ENCODE measurements at places on chromosomes 4 and X.
A peak's percentile ranks its signal among the peaks of the same experiment; 100 is the strongest.

- DNase-seq, result no peak
Measured at GRCh38 chr4:65393078-65393477, 277.2 kb downstream of the EPHA5 start.

- no peak for DNase-seq
Measured at GRCh38 chr4:21181716-21182115, 481.5 kb downstream of the PACRGL start.

GRCh38 chrX:154547245-154548027 lies at the start of gene IKBKG:
IKBKG (plus strand) TSS chrX:154547620; CDS start chrX:154552003, 4,383 bp downstream.
- peak; percentile 89 for DNase-seq

DNA sequence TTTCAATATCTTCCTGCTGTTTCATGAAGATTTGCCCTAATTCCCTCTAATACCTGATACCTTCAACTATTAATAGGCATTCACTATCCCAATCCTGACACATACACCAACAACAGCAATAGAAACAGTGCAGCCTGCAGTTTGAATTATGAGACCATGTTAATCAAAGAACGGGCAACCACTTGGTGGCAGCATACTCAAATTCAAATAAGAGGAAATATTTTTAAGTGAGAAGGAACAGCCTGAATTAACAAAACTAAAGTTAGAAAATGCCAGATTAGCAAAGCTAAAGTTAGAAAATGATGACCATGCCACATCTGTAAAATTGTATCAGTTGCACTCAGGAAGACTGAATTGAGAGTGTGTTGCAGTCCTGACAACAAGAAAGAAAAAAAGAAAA lies 204.9 kb downstream of the SMARCA1 start:
- DNase-seq, result no peak

DNA sequence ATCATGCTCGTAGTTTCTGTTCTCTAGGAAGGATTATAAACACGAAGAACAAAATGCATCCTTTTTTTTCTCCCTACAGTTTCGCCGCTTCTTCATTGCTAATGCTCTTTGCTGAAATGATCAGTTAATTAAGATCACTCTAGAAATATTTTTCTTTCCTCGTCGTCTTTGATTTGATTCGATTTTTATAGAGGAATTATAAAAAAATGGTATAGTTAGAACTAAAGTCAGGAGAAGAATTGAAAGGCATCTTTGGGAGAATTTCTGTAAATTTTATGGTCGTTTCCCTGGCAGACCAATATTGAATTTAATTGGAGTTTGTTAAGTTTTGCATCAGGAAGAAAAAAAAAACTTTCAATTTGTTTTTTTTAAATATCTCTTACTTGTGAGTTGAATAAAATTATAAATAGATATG lies 1.1 kb upstream of the NKX3-2 start:
- DNase-seq, result no peak

DNA sequence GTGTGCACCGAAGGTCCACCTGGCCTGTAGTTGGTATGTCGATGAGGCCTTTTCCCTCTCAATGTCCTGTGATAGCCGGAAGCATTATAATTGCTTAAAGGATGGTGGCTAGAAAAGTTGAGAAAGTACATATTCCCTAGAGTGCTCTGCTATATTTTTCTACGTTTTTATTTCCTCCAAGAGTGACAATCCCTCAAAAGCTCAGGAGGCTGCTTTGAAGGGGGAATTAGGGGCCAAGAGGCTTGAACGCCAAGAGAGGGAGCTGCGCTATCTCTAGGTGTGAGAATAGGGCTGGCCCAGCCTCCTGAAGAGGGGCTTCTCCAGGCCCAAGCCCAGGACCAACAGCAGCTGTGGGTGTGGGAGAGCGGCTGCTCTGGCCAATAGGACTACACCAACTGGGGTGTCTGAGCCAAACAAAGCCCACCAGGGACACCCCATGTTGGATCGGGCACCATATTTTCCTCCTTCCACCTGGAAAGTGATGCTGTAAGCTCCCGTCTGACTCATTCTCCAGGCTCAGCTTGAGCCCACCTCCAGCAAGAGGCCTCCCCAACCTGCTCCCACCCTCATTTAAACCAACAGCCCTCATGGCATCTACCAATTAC lies 124.0 kb downstream of the IRF2 start:
- no peak for DNase-seq

DNA sequence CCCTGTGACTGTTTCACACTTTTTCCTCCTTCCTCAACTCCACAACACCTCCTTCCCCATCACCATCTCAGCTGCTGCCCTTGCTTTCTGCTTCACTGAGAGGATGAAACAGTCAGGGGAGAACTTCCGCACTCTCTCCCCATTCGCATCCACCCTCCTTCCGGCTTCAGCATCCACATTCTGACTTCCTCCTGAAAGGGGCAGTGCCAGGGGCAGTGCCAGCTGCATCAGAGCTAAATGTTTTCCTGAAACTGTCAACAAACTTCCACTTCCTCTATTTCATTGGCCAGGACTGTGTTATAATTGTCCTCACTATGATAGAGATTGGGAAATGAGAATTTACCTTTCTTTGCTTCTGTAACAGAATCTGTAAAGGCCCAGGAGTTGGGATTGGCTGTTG lies 18.2 kb upstream of the RASL11B start:
- no peak for DNase-seq

DNA sequence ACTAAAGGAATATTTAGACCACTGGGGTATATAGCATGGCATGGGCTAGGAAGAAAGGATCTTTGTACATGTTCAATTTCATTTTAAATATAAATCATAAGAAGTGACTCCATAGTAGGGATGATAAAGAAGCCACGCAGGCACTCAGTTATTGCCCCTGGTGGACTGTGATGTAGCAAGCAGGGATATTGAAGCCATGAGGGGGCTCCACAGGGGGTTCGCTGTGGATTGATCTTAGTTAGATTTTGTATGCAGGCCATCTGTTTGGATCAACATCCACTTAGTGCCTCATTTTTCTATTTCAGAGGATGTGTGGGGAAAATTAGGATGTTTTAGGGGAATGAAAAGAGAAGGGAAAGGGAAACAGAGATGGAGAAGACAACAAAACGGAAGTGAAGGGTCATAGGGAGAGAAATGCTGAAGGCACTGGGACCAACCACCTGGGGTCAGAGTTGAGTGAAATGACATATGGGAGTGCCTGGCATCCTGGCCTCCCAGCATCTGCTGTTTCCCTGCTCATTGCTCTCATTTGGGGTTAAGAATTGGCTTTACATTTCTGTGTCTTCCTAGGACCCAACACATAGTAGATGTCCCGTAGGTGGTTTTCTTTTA lies 11.2 kb upstream of the FREM3 start:
- no peak for DNase-seq

DNA sequence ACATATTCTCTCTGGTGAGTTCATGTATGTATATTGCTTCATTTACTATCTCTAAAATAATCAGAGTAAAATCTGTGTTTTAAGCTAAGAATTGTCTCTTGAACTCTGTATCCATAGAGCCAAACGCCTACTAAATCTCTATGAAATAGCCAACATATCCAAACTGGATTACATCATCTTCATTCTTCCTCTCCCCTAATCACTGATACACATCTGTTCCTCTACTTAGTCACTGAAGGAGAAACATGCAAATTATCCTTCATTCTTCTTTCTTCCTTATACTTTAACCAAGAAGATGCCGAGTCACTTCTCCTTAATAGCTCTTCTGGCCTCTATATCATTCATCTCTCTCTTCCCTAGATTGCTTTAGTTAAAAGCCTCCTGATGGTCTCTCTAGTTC lies 630.4 kb upstream of the FTHL17 start:
- no peak for DNase-seq

DNA sequence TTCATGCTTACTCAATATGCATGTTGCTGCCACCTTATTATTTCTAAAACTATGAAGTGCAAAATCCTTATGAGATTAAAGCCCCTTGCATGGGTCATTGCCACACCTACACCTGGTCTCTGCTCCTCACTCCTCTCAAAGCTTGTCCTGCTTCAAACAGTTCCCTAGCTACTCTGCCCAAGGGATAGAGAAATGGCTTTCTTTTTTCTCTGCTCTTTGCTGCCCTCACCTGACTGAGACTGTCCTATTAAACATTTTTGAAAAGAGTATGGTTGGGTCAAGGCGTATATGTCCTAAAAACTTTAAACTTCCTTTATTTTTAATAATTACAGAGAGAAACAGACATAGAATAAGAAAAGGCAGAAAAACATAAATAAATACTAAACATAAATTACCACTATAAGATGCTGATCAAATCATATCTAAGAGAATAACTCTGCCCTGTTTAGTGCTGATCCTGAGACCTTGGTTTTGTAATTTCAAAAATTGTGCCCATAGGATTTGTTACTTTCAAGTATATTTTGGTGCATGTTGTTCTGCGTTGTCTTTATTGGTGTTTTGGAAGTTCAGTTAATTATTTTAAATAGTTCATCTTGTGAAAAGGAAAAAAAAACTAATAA lies 704.9 kb upstream of the PABPC4L start:
- no peak for DNase-seq

DNA sequence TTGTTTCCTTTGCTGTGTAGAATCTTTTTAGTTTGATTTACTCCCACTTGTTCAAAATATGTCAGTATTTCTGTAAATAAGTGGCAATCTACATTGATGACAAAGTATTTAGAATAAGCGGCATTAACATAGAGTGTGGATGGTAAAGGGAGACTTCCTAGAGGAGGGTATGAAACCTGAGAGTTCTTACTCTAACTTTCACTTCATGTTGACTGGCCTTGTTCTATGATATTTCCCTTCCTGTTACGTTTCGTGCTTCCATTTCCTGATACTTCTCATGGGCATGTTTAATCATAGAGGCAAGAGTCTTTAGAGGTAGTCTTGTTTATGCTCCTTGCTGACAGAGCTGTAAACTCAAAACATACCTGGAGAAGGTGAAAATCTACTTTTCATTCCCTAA lies 408.9 kb downstream of the GLUD2 start:
- no peak for DNase-seq

DNA sequence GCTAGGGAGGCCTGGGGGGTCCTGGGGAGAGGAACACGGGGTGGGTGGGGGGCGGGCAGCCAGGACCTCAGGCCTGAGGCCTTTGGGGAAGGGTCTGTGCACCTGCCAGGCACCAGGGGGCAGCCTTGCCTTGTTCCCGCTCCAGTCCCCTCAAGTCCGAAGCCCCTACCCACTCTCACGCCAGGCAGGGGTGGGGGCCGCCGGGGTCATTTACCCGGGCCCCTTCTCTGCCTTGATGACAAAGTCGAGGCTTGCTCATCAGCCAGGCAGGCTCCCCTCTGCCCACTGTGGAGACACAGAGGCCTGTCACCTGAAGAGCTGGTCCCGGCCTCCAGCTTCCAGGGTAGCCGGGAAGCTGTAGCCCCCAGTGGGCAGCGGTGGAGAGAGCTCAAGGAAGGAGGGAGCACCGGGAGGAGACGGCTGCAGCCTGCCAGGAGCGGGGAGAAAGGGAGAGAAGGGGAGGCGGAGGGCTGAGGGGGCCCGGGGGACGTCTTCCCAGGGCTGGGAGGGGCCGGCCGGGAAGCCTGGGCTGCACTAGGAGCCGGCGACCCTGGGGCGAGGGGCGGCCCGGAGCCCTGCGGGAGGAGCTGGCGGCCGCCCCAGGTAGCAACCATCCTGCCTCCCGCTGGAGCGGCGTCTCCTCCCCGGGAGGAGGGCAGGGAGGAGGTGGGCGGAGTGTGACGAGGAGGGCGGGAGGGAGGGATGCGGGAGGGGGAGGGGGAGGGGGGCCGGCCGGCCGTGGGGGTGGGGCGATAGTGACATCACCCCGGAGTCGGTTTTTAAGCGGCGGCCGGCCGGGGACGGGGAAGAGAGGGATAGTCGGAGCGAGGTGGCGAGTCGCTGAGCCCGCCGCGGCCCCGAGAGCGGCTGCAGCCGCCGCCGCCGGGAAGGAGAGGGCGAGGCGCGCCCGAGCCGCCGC lies at the start of gene SLC6A8:
Gene SLC6A8, plus strand, starts transcription at position 806 of the 919 bp plus-strand sequence. CDS start 649 bp downstream, outside the sequence.
- peak; percentile 72 for DNase-seq

GRCh38 chrX:28180096-28180495 lies 198.8 kb upstream of the DCAF8L1 start:
- no peak for DNase-seq

- no peak for DNase-seq
Measured at GRCh38 chr4:177064729-177065394, 244.8 kb upstream of the NEIL3 start.

DNA sequence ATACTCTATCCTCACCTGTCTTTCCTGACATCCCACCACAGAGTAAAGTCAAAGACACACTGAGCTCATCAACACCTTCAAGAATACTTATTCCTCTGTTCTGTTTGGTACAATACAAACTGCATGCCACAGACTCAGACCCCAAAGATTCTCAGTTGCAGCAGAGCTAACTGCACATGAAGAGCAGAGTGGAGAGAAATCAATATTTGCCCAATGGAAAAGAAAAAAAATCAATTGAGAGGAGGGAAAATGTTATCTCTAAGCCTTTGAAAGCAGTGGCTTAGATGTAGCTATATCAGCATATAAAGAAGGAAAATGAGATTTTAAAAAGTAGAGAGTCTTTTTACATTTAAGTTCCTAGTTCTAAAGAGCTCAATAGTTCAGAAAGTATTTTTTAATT lies 180.2 kb downstream of the NWD2 start:
- no peak for DNase-seq

- DNase-seq, result no peak
Measured at GRCh38 chr4:180757927-180758326, 1485.3 kb upstream of the TENM3 start.

DNA sequence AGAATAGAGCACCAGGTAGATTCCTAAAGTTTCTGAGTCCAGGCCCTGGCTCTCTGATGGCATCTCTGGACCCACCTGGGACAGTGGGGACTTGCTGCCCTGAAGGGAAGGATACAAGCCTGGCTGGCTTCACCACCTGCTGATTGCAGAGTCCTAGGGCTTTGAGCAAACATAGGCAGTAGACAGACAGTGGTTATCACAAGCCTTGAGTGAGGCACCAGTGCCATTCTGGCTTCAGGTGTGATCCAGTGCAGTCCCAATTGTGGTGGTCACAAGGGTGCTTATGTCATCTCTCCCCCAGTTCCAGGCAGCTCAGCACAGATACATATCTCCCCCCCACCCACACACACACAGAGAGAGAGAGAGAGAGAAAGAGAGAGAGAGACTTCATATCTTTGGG lies 6.6 kb upstream of the PRRG3 start:
- no peak for DNase-seq

- peak; percentile 31 for DNase-seq
Measured at GRCh38 chr4:180058691-180059215, 2184.4 kb upstream of the TENM3 start.

GRCh38 chr4:970854-971520 lies 2.4 kb downstream of the DGKQ start:
- DNase-seq, result no peak

GRCh38 chr4:6692806-6693205 lies 872 bp upstream of the S100P start:
- no peak for DNase-seq

DNA sequence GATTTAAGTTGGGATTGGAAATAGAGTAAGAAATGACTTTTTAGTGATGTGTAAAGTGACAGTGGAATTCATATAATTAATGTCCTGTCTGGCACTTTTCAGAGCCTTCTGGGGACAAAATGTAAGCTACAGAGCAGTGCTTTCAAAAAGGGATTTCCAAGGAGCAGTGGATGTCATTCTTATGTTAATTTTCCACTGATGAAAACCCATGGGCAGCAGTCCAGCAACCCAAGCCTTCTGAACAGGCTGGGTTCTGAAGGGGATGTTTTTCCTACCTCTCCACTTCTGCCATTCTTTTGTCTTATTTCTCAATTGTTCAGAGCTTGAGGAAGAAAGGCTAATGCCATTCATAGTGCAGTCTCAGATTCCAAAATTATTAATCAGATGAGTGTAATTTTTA lies 717.6 kb upstream of the HS3ST1 start:
- DNase-seq, result no peak

Data from substantia nigra (tissue), 51 donors.